NCI-H1092 (cell line): ENCODE measurements at places on chromosomes 7 and 10.

DNA sequence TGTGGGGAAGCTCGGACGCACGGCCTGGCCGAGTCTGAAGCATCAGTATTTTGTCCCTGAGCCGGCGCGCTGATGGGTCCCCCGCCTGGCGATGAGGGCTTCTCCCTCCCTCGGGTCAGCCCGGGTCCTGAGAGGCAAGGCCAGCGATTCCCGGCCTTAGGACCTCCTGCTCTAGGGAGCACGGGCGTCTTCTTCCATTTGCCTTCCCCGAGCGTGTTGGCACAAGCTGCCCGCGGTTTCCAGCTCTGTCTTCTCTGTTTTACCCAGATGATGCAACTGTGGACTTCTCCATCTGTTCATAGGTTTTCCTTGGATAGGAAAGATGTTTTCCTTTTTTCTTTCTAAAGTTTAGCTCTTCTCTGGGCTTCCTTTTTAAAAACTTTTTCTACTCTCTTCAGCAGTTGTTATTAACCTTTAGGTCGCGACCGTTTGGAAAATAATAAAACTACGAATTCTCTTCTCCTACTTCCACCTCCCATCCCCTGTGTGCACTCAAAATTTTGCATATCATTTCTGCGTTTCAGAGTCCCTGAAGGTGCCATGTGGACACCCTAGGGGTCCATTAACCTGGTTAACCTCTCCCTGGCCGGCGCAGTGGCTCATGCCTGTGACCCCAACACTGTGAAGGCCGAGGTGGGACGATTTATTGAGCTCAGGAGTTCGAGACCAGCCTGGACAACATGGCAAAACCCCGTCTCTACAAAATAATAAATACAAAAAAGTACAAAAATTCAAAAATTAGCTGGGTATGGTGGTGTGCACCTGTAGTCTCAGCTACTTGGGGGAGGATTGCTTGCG is 1.4 kb upstream of the SLC25A28 start:
- DNase-seq, result peak; percentile 39

GRCh38 chr10:69911613-69912528 is 110.2 kb downstream of the COL13A1 start:
- no peak for DNase-seq

- DNase-seq, result no peak
Measured at GRCh38 chr10:5896208-5897052, 6.4 kb downstream of the FBH1 start.

DNA sequence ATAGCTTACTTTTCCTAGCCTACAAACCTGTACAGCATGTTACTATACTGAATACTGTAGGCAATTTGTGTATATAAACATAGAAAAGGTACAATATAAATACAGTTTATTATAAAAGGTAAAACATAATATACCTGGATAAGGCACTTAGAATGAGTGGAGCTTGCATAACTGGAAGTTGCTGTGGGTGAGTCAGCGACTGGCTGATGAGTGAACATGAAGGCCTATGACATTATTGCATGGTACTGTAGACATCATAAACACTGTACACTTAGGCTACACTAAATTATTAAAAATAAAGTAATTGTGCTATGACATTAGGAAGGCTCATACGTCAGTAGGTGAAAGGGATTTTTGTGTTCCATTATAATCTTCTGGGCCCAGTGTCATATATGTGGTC is 228.8 kb downstream of the HDAC9 start:
- DNase-seq, result no peak

- DNase-seq, result no peak
Measured at GRCh38 chr10:129773359-129773990, 190.6 kb downstream of the EBF3 start.
